AG09319 (cell line): ENCODE measurements at places on chromosomes 4 and X.

DNA sequence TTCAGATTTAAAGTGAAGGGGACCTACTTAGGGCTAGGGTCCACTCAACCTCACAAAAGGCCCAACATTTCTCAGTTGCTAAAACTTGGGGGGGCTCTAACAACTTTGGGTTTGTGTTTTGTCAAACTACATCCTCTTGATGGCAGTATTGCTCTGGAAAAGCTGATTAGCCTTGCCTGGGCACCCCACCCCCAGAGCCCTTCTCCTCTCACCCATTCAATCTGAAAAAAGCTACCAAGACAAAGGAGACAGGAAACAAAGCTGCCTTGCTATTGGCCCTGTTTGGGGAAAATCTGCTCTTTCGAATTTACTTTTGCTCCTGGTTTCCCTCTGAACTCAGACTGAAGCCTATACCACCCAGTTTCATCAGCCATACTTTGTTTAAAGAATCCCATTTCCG, 195.2 kb upstream of the STK26 start:
- DNase-seq, result no peak

DNA sequence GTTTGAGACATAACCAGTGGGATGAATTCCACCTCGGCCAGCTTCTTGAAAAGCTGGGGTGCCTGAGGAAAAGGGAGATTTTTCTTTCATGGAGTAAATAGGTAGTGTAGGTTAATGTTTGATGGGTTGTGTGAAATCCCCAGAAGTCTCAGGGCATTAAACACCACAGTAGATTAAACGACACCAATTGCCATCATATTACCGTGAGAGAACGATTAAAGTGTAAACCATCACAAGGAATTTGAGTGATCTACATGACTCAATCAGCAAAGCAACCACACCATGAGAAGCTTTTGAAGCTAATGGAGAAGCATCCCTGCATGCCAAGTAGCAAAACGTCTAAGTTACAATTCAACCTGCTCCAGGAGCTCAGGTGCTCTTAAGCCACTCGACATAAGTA, 322.5 kb upstream of the GATB start:
- no peak for DNase-seq

DNA sequence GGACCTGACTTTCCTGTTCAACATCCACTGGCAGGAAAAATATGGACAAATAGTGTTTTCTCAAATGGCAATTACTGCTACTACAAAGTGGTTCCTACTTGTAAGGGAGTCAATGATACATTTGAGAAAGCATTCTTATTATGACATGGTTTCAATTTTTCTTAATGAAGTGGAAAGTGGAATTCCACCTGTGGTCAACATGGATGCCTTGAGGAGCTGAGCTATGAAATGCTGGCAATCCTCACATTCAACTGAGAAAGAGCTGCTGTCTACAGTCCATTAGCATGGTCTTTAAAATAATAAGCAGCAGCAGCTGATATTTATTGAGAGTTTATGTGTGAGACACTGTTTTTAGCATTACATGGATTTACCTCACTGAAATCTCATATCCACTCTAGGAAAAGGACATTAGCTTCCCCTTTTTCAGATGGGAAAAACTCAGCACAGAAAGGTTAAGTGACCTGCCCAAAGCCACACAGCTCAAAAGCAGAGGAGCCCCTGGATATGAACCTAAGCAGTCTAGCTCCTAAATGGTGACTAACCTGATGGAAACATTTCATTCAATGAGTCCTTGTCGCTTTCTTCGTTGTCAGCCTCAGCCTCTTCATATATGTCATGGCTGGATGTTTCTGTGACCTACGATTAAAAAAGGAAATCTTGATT, 29.2 kb downstream of the MAP7D3 start:
- DNase-seq, result no peak

DNA sequence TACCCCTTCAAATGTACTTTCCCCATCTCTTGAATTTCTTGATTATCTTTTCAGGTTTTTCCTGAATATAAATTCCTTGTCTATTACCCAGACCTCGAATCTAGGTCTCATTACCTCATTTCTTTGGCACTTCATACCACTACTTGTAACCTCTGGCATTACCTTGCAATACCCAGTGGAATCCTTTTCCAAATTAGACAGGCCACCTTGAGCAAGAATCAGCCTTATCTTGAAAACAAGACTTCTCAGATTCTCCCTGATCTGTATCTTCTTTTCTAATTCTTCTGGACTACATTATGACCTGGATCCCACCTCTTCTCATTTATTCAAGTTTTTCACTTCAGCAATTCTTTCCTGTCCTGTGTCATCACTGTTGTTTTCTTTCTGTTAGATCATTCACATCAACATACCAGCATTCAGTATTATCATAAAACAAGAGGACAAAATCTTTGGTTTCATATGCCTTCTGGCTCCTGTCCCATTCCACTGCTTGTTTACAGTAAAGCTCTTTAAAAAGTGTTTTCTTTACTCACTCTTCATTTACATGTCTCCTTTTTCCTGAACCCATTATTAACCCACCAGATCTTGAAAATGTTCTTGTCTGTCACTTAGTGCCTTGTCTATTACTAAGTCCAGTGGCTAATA, 275.6 kb upstream of the HS3ST1 start:
- no peak for DNase-seq

GRCh38 chr4:104751468-104751867, 256.8 kb upstream of the CXXC4 start:
- no peak for DNase-seq

- DNase-seq, result no peak
These were observed 27.0 kb downstream of the MAGEE1 start for GRCh38 chrX:76454456-76454927.

DNA sequence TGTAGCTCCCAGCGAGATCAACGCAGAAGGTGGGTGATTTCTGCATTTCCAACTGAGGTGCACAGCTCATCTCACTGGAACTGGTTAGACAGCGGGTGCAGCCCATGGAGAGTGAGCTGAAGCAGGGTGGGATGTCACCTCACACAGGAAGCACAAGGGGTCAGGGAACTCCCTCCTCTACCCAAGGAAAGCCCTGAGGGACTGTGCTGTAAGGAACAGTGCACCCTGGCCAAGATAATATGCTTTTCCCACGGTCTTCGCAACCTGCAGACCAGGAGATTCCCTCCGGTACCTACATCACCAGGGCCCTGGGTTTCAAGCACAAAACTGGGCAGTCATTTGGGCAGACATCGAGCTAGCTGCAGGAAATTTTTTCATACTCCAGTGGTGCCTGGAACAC, 216.4 kb upstream of the TET2 start:
- DNase-seq, result no peak

GRCh38 chr4:80540785-80541469, 205.4 kb downstream of the CFAP299 start:
- peak; percentile 7 for DNase-seq

- no peak for DNase-seq
These were observed 368.8 kb downstream of the MAGEE1 start for GRCh38 chrX:76796311-76796710.

DNA sequence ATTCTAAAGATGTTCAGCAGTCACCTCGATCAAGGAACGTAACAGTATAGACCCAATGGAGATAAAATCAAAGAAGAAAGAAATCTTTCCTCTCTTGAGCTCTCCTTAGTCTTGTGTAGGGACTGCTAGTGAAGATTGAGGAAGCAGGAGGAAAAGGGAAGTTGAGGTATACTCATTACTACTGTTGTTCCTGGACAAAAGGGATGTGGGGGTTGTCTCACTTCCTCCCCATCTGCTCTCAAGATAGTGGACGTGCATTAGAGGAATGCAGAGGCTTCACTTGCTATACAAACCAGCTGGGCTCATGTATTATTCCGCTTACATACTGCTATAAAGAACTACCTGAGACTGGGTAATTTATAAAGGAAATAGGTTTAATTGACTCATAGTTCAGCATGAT, 208.9 kb upstream of the ARHGEF9 start:
- DNase-seq, result no peak

- no peak for DNase-seq
These were observed 327.6 kb upstream of the MAOA start for GRCh38 chrX:43328358-43328946.

DNA sequence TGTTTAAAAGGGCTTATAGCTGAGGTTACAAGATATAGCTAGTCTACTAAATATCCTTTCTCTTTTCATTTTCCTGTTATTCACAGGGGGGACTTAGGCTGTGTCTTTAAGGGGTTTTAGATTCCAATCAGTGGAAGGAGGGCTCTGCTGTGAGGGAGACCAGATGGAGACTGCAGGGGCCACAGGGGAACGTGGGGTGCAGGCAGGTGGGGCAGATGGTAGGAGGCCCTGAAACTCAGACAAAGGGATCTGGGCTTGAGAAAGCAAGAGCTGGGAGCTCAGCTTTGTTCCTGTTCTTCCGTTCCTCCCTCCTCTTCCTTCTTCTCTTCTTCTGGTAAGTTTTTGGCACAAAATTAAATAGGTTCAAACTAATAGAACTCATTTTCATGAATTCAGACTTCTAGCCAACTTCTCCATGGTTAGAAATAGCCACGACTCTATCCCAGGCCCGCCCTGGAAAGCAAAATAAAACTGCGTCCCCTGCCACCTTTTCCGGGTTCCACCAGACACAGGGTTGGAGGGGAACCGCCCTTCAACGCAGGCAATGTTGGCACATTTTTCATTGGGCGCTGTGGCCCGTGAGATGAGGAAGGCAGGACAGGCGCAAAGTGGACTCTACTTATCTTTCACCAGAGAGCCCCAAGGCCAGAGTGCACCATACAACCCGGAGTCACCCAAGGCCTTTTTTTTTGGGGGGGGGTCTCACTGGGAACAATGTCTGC, 3.5 kb upstream of the TMSB4X start:
- no peak for DNase-seq

- DNase-seq, result no peak
These were observed 4.0 kb downstream of the PPP2R2C start for GRCh38 chr4:6468376-6468775.

GRCh38 chr4:165111906-165112367, 723 bp downstream of the TMEM192 start:
- DNase-seq, result no peak

DNA sequence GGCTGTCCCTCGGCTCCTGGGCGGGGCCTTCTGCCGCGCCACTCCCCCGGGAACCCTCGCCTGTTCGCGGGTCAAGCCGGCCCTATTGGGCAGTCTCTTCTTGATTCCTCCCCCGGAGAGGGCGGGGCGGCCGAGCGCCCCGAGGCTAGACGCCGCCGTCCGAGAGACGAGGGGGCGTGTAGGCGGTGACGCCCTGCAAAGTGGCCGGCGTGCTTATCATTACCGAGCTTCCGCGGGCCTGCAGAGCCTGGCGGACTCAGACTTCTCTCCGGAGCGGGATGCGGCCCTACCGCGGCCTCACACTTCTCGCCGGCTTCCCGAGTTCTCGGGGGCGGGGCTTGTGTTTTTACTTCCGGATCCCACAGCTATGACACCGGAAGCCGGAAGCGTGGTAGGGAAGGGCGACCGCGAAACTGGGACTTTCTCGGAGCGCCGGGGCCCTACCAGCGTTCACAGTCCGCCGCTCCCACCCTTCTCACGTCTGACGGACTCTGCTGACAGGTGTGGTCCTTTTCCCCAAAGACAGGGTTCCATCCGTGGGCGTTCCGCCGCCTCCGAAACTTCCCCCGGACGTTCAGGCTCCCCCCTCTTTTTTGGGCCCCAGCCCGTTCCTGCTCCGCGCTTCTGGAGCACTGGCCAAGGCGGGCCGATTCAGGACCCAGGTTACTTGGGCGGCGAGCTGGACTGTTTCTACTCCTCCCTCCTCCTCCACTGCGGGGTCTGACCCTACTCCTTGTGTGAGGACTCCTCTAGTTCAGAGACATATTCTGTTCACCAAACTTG, at the start of gene IKBKG:
IKBKG (plus strand) TSS at position 376 of the 783 bp plus-strand sequence. CDS start 4,383 bp downstream, outside the sequence.
- DNase-seq, result peak; percentile 77

DNA sequence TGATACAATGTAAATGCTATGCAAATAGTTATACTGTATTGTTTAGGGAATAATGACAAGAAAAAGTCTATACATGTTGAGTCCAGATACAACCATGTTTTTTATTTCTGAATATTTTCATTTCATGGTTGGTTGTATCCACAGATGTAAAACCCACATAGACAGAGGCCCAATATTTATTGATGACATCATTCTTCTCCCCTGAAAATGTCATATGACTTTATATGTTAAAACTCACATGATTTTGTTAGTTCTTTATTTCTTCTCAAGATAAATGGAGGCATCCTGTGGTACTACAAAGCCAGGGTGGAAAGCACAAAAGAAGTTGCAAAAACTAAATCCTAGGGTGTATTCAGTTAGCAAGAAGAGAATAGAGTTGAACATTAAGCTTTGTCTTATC, 149.3 kb upstream of the GLRA2 start:
- DNase-seq, result no peak

DNA sequence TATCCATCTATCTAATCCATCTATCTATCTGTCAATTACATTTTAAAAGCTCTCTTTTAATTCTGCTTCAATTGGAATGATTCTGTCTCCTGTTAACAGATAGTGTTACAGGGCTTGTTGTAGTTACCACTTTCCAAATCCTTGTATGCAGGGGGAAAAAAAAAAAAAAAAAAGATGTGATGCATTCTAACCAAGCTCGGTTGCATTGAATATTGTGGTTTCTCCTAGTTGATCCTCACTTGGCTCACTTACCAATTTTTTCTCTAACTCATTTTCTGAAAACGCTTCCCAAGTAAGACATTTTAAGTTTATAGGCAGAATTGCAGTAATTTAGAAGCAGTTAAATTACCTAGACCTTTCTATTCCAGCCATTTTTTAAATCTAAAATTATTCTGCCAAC, 327.9 kb upstream of the PITX2 start:
- DNase-seq, result no peak

DNA sequence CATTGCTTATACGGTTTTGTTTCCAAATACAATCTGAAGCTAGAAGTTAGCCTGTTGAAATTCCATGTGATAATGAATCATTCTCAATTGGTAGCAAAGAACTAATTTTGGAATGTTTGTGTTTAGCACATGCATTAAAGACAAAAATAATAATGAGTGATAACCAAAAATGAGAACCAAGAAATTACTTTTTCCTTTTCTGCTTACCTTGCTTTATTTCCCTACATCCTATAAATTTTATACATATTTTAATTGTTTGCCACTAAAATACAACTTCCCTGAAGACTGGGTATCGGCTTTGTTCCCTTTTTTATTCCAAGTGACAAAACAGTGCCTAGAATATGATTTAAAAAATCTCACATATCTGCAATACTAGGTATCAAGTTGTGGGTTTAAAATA, 203.8 kb upstream of the TACR3 start:
- DNase-seq, result no peak

DNA sequence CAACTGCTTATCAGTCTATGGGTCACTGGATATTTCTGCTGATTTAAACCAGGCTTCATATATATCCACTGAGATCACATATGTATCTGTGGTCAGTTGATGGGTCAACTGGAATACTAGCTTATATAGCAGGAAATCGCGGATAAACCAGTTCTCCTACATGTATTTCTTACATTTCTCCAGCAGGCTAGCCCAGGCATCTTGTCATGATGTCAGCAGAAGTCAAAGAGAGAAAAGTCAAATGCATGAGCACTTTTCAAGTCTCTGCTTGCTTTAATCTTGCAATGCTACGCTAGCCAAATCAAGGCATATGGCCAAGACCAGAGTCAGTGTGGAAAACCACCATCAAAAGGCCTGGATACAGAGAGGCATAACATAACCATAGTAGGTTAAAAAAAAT, 1008.8 kb upstream of the DIAPH2 start:
- no peak for DNase-seq

- no peak for DNase-seq
These were observed 9.9 kb downstream of the TMSB4X start for GRCh38 chrX:12984603-12985319.

GRCh38 chr4:57607566-57608180, 497.5 kb upstream of the IGFBP7 start:
- DNase-seq, result no peak

GRCh38 chr4:95551653-95552052, 2.9 kb upstream of the UNC5C start:
- no peak for DNase-seq
